ENCODE measurements at places on chromosomes 5 and 9.

DNA sequence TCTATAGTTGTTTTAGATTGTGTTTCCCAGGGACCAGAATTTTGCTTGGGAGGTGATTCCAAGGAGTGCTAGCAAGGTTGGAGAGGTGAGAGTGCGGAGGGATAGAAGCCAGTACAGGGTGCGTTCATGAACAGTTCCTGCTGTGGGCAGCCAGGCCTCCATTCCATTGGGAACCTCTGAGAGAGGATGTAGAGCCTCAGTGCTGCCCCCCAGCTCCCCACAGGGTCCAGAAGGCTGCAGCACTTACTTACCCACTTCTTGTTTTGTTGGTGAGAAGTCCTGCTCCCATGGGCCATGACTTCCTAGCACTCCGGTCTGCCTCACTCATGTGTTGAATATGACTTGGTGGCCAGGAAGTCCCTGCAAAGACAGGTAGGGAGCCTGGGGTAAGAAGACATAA is 128.2 kb upstream of the GAS1 start:
- no peak for DNase-seq

- DNase-seq: no peak
These were observed 264.0 kb downstream of the MAN2A1 start for GRCh38 chr5:109953761-109954160.

- DNase-seq: no peak
These were observed 31.8 kb downstream of the EGFLAM start for GRCh38 chr5:38290028-38290653.

- no peak for DNase-seq
These were observed 18.4 kb upstream of the GBGT1 start for GRCh38 chr9:133182151-133182550.

- DNase-seq: no peak
These were observed 6.0 kb downstream of the UBE2QL1 start for GRCh38 chr5:6454628-6455053.

DNA sequence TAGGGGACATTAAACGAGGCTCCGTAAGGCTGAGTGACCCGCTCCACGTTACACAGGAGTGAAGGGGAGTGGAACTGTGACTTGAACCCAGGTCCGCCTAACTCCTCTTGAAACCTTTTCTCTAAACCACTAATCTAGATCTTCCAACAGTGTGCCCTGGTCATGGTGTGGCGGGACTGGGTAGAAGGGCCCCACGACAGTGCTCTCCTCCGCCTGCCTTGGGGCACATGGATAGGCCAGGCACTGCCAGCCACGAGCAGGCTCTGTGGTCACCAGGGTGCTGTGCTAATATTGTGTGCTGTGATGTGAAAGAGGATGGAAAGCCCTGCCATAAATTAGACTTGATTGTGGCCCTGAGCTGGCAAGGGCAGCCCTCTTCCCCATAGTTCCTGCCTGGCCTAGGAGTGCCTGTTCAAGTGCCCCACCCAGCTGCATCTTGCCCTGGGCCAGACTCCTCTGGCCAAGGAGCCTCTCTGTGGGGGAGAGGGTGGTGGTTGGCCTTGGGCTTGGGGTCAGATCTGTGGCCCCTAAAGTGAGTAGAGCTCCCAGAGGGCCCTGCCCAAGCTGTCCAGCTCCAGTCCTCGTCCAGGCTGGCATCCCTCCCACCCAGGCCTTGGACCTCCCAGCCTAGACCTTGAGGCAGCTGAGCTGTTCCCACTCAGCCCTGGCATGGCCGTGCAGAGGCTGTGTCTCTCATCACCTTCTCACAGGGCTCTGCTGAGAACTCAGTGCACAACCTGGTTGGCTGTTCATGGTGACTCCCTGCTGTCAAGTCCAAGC is 67.8 kb upstream of the TBC1D2 start:
- no peak for DNase-seq

GRCh38 chr5:170218726-170219125 is 14.1 kb upstream of the C5orf58 start:
- no peak for DNase-seq

DNA sequence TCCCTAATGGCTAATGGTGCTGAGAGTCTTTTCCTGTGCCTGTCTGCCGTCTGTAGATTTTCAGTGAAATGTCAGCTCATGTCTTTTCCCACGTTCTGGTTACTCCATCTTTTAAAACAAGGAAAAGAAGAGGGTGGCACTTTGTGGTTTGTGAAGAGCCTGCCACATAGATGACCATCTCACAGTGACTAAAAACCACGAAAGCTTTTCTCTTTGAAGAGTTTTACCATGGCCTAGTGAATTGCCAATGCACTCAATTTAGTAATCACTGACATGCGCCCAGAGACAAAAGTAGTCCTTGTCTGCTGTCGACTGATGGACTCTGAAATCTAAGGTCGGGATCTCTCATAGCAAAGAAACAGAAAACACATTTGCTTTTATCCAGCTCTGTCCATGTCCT is 50.4 kb downstream of the SPATA31C2 start:
- no peak for DNase-seq

DNA sequence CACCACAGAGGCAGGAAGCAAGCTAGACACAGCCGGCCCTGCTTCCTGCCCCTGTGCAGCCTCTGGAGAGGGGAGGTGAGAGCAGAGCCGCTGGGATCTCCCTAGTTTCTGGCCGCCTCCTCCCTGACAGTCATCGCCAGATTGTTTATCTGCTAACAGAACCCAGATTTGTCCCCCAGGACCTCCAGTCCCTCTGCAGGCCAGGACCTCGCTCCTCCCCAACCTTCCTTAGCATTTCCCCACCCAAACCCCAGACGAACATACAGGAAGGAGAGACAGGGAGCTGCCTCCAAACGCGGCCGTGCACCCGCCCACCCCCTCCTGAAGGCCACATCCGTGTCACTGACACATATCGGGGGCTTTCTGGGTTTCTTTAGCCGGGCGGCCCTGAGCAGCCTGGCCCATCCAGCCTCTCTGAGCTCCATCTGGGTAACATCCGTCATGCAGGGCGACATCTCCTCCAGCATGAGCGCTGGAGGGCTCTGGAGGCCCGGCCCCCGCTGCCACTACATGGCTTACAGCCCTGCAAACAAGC is 47.5 kb downstream of the DBH start:
- peak; percentile 17 for DNase-seq

DNA sequence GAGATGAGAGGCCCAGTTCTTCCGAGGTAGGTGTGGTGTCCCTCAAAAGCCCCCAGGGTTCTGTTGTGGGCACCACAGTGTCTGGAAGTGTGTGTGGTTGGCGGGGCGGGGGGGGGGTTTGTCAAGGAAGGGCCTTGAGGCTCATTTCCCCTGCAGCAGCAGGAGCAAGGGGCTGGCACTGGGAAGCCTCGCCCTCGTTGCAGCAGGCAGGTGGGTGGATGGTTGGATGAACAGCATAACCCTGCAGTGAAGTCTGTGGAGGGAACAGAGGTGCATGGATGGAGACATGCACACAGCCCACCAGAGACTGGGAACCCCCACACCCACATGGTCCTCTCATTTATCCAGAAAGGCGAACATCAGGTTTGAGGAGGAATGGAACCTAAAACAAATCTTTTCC is 2.0 kb upstream of the SPATA31E1 start:
- no peak for DNase-seq
